ENCODE measurements at places on chromosomes 6 and 20. TPM values are rescaled to one million over a fixed set of nuclear protein-coding genes. Genes with fewer than 3 reads are reported as not detected.

DNA sequence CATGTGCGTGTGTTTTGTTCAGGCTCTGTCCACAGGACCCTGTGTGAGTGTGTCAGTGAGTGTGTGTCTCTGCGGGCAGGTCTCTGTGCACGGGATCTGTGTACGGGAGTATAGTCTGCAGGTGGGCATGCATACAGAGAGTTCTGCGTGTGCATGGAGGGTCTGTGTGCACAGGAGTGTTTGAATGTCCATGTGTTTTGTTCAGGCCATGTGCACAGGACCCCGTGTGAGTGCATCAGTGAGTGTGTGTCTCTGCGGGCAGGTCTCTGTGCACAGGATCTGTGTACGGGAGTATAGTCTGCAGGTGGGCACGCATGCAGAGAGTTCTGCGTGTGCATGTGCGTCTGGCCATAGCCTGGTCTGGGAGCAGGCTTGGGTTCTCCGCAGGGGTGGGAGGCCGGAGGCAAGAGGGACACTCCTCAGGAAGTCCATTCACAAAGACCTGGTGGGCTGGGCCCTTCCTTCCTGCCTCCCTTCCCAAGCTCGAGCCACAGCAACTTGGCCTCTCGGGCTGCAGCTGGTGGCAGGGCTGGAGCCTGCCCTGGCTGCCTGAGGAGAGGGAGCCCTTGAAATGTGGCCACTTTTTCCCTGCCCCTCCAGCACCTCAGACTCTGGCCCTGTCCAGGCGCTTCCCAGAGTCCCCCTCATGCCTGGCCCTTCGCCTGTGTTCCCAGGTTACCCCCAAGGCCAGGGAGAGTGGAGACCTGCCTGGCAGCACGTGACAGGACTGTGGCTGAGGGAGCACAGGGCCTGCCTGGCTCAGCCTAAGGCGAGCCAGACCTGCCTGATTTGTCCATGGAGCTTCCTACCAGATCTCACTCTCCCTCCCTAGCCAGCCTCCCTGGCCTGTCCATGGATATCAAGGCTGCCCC is 6.8 kb downstream of the HSPA12B start:
- no peak for DNase-seq

DNA sequence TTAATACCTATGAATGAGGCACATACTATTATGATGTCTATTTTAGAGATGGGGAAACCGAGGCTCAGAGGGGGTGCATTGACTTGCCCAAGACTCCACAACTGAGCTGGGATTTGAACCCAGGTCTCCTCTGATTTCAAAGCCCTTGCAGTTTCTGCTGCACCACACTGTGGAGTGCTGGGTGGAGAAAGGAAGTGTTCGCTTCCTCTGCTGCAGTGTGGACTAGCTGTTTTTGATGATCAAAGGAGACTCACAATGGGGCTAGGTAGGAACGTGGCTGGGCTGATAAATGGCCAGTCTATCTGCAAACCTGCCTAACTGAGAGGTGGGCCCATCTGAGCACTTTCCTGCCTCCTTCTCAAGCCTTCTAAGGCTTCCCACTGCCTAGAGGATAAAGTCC is 87.2 kb downstream of the CD40 start:
- no peak for DNase-seq

GRCh38 chr6:161001421-161001820 is 9.9 kb downstream of the MAP3K4 start:
- no peak for DNase-seq

GRCh38 chr20:60215816-60216730 is 257.9 kb downstream of the CDH26 start:
- no peak for DNase-seq

DNA sequence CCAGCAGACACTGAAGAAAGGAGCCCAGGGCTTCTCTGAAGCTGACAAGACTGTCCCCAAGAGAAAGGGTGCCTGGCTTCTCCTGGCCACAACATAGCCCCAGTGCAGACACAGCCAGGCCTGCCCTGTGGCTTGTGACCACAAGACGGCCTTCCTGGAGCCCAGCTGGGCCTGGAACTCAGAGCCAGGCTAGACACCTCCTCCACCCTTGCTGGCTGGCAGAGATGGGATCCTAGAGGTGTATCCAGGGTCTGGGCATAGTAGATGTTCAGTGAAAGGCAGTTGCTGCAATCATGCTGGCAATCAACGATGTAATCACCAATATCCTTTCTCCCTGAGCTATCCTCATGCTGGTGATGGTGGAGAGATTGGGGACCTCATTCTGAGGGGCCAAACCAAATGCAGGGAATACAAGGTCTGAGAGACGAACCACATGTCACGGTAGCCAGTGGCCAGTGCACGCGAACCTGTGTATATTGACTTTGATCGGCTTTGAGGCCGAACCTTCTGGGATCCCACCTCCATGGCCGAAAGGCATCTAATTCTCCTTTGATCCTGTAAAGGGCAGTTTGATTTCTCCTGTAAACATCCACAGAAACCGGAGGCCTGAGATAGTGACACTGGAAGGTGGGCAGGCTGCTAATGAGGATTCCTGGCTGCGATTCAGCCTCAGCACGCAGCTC is 115.2 kb downstream of the PSMB1 start:
- DNase-seq = no peak

- peak; percentile 77 for DNase-seq
Measured at GRCh38 chr6:2940010-2940850, 31.1 kb downstream of the SERPINB6 start.

DNA sequence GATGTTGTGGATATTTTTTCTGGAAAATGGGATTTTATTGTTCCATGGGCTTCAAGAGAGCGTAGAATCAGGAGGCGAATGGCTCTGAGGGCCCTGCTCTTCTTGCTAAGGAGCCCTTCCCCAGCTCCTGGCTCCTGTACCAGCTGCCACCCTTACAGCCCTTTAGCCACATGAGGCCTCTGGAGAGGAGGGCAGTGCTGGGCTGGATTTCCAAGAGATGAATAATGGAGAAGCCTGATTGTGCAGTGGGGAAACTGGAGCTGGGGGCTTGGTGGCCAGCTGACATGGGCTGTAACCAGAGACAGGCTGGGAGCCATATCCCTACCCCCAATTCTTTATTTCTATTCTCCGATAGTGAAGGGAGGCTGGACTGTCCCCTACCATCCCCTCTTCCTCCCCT is 9.2 kb downstream of the LRRC73 start:
- no peak for DNase-seq

DNA sequence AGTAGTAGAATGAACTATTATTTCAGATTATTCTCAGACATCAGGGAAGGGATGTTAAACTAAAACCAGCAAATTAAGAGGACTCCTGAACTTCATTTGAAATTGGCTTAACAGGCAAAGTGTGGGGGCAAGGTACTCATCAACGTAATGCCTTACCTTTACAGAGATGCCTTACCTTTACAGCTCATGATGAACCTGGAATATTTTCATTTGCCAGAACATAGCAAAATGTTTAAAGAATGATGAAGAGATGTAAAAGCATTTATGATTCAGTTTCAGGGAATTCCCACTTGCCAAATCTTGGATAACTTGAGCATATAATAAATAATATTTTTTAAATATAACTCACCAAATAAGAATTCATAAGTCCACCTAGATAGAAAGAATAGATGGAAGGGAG is 207.5 kb downstream of the TINAG start:
- no peak for DNase-seq

GRCh38 chr20:55561259-55561658 is 444.1 kb downstream of the CBLN4 start:
- DNase-seq = no peak

DNA sequence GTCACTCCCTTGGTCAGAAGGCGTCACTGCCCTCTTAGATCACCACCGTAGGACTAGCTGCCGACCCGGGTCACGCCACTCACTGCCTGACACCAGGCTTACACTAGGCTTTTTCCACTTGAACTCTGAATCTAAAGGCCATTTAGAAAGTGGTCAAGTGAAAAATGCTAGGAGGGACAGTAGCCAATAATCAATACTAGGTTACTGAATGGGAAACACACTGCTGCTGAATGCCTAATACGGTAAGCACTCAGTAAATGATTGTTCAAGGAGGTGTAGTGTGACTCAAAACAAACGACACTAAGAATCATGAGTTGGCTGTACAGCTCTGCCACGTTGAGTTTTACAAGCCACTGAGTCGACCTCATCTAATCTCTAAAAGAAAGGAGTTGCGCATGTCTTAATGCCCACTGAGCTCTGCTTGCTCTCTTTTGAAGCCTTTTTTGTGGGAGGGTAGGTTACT is 760 bp upstream of the IBTK start:
- DNase-seq = no peak

DNA sequence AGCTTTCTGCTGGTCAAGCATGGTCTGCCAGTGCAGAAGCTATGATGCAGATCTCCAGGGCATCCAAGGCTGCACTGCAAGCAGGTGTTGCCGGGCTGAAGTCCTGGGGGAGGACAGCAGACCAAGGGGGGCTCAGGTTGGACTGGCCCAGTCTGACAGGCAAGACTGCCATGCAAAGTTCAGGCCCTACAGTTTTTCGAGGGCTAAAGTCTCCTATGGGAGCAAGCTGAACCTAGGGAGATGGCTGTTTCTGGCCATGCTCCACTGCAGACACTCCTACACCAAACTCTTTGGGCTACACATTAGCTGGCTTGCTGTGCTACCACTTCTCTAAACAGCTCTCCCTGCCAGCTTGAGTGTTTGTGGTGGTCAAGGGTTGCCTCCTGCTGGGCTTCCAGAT is 130.0 kb upstream of the SYNCRIP start:
- DNase-seq = no peak

- no peak for DNase-seq
Measured at GRCh38 chr6:53032849-53033248, 32.4 kb upstream of the FBXO9 start.

GRCh38 chr6:136113736-136114173 is 136.4 kb downstream of the MTFR2 start:
- DNase-seq = peak; percentile 1

DNA sequence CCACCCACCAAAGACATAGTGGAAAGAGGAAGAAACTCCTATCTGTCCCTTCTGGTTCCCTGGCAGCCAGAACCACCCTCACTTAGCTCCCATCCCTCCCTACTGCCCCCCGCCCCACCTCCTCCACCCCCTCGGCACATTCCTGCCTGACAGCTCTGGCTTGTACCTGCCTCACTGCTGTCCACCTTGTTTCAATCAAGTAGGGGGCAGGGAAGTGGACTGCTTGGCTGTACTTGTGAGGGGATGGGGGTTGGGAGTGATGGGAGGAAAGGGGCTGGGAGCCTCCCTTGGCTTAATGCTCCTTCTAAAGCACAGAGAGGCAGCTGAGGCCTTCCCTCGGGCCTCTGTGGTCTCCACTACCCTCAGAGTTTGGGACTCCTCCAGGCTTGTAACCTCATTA is 22.1 kb upstream of the ZNF76 start:
- no peak for DNase-seq

DNA sequence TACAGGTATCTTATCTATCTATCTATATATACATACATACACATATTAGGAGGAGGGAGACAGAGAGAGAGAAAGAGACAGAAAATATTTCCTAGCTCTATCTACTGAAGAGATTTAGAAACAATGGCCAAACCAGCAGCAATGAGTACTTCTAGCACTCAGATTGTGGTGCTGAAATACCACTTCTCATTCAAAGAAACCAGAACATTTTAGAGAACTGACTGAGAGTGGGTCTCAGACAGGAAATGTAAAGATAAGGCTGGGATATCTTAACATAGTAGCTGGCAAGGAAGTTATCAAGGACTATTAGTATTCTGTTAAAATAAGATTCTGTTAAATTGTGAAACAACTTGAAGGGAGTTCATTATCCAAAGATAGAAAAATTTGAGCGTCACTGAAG is 57.0 kb downstream of the DNAAF9 start:
- DNase-seq = no peak

DNA sequence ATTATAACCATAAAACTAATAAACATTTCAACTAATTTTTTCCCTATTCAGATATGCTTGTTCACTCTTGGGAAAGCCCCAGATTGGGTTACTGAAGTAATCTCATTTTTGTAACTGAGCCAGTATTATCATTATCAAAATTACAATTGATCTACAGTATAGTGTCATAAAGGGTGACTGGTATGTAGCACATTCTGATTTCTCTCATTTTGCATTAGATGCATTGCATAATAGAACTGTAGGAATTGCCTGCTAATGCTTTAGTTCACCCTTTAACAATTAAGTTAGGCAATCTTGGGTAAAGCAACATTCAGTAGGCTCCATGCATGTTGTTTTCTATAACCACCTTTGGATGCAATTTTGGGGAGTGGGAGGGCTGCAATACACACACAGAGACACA is 150.8 kb upstream of the FLRT3 start:
- no peak for DNase-seq

- no peak for DNase-seq
Measured at GRCh38 chr20:53884859-53885541, 185.4 kb downstream of the BCAS1 start.

- no peak for DNase-seq
Measured at GRCh38 chr6:138229072-138229471, 10.8 kb upstream of the PBOV1 start.

DNA sequence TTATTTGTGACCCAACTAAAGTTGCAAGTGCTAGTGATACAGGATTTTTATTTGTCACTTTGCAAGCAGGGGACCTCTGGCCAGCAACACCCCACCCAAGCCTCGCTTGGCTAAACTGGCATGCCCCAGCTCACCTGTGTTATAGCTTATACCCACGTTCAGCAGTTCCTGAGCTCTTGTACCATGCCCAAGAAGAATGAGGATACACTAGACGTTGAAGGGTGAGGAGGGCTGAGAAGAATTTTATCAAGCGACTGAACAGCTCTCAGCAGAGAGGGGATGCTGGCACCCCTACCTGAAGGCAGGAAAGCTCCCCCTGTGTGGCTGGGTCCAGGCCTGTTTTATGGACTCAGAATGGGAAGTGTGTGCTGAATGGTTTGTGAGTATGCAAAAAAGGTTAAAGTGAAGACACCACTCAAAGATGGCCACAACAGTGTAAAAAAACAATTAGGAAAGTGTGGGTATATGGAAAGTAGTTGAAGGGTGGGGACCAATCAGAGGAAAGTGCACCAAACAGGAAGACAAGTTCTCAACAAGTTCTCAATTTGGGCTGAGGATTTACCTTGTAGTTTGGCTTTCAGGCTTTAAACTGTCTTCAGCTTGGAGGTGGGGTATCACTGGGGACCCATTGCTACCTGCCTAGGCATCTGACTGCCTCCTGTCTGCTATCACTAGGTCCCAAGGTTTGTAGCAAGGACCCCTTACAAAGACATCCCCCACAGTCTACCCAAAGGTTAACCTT is 15.0 kb downstream of the BTN2A1 start:
- DNase-seq = no peak

GRCh38 chr6:106747139-106747538 is 117.8 kb downstream of the QRSL1 start:
- DNase-seq = no peak

NOX3 gene
- not detected for polyA plus RNA-seq

SAMHD1 gene
- polyA plus RNA-seq = 219 TPM

SPTLC3 gene
- 0.59 TPM for polyA plus RNA-seq

OR12D3 gene
- polyA plus RNA-seq = not detected

SMOC2 gene
- polyA plus RNA-seq = not detected

SALL4 gene
- polyA plus RNA-seq = not detected

LRFN2 gene
- 0.25 TPM for polyA plus RNA-seq

GATA5 gene
- not detected for polyA plus RNA-seq

ABCF1 gene
- 30.5 TPM for polyA plus RNA-seq

DLL1 gene
- 1.5 TPM for polyA plus RNA-seq

FAM209B gene
- polyA plus RNA-seq = 1.7 TPM

MYMX gene
- polyA plus RNA-seq = not detected

SRMS gene
- polyA plus RNA-seq = not detected

KHDC1L gene
- not detected for polyA plus RNA-seq

TTLL9 gene
- not detected for polyA plus RNA-seq

SLC35F1 gene
- not detected for polyA plus RNA-seq
